ENCODE measurements at places on chromosomes 7 and 10.
A peak's percentile ranks its signal among the peaks of the same experiment; 100 is the strongest.

DNA sequence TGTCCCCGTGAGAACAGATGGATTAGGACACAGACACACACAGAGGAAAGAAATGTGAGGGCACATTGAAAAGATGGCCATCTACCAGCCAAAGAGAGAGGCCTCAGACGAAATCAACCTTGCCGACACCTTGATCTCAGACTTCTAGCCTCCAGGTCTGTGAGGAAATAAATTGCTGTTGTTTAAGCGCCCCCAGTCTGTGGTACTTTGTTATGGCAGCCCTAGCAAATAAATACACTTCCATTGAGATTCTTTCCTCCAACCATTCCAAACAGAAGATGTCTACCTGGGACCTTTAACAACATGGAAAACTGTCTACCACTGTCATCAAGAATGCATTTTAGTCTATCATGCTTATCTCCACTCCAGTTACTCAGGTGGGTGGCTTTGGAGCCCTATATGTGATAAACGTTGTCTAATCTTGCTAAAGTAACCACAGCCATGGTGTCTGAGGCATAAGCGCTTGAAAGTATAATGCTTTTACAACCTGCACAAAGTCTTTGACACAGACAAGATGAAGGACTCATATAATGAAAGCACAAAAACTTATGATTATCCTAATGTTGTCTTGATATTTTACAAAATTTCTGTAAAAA is 244.3 kb downstream of the MTERF1 start:
- DNase-seq: peak; percentile 47

DNA sequence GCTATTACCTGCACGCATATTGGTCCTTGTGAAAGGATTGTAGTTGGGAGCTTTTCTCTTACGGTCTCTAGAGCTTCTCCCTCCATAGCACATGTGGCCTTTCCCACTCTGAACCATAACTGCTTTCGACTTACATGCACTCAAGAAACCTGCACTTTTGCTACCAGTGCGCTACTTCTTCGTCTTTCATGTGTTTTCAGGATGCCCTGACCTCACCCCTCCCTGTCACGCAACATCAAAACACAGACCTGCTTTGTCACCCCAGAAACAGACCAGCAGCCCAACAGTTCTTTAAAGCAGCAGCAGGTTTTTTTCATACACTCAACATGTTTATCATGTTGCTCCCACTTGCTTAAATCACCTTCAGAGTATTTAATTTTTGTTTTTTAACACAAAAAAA is 243.5 kb upstream of the TCF7L2 start:
- no peak for DNase-seq

- no peak for DNase-seq
Observed at GRCh38 chr10:121597504-121598262, 561 bp downstream of the FGFR2 start.

GRCh38 chr10:127612-128432 is 7.4 kb upstream of the ZMYND11 start:
- DNase-seq: no peak

DNA sequence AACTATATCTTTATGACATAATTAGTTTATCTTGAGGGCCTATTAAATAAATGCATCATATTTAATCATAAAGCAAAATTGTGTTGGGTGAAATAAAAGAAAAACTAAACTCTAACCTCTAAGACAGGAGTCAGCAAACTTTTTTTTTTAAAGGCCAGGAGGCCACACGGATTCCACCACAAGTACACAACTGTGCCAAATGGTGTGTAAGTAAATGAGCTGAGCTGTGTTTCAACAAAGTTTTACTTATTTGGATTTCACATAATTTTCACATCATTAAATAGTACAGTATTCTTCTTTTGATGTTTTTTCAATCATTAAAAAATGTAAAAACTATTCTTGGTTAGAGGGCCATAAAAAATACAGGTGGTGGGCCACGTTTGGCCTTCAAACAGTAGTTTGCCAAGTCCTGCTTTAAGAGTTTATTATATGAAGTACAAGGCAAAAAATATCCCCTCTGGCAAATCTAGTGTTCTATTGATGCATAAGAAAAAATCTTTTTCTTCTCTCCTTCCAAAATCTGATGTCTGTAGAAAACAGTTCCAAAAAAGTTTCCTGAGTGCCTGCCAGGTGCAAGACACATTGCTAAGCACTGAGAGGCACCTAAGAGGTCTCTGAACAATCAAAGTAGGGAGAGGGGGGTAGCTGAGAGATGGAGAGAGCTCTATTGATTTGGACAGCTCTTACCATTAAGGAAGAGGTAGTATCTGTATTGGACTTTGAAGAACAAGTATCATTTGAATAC is 26.5 kb upstream of the SPOCK2 start:
- no peak for DNase-seq

DNA sequence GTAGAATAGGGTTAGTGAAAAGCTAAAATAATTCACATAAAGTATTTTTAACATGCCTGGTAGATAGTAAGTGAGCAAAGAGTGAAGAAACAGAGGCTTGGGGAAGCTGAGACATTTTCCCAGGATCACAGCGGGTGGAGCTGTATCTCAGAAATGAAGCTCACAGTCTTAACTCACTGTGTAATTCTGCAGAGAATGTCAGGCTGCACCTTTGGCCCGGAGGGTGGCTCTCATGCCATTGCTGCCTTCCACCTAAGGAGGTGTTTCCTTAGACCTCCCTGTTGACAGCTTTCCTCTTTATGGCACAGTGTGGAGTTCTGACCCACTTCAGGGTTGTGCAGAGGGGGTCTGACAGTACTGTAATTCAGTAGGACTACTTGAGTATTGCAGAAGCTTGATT is 2.9 kb upstream of the GTPBP4 start:
- DNase-seq: no peak

GRCh38 chr10:275680-276079 is 140.4 kb downstream of the ZMYND11 start:
- DNase-seq: no peak

DNA sequence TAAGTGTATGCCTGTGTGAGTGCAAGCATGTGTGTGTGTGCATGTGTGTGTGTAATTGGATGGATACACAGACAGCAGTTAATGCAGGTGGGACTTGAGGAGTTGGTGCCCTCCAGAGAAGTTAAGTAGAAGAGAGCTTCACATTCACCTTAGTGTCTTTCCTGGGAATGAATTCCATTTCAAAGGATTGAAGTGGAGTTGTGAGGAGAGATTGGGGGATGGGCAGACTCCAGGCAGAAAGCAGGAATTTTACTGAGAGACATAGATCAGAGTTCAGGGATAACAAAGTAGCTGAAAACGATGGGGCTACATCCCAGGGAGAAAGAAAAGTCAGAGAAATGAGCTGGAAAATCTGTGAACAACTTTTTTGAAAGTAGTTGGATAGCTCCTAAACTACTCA is 464.4 kb downstream of the TCERG1L start:
- no peak for DNase-seq

- DNase-seq: no peak
Observed at GRCh38 chr10:123743441-123744223, 77.5 kb downstream of the GPR26 start.

GRCh38 chr10:49164559-49165188 is 23.5 kb downstream of the TMEM273 start:
- DNase-seq: peak; percentile 16

- no peak for DNase-seq
Observed at GRCh38 chr10:43122826-43123225, 15.4 kb upstream of the CSGALNACT2 start.

- no peak for DNase-seq
Observed at GRCh38 chr10:1449021-1449420, 288.3 kb downstream of the ADARB2 start.

DNA sequence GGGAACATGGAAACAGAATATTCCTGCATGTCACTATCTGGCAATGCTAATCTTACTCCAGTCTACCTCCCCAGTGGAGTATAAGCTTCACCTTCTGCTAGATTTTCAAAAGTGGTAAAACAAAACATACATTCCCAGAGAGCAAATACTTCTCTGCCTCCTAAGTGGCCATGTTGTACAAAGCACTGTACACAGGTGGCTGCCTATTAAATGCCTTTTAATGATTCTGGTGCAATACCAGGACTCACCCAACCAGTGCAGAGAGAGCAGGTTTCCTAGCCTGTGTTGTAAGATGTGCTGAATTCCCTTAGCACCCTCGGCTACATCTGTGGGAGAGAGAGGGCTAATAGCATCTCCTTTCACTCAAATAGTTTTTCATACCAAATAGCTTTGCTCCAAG is 684.3 kb upstream of the NRP1 start:
- no peak for DNase-seq

GRCh38 chr7:36719083-36719632 is 5.1 kb downstream of the AOAH start:
- no peak for DNase-seq

- no peak for DNase-seq
Observed at GRCh38 chr7:28318101-28318762, 94.1 kb upstream of the CREB5 start.

DNA sequence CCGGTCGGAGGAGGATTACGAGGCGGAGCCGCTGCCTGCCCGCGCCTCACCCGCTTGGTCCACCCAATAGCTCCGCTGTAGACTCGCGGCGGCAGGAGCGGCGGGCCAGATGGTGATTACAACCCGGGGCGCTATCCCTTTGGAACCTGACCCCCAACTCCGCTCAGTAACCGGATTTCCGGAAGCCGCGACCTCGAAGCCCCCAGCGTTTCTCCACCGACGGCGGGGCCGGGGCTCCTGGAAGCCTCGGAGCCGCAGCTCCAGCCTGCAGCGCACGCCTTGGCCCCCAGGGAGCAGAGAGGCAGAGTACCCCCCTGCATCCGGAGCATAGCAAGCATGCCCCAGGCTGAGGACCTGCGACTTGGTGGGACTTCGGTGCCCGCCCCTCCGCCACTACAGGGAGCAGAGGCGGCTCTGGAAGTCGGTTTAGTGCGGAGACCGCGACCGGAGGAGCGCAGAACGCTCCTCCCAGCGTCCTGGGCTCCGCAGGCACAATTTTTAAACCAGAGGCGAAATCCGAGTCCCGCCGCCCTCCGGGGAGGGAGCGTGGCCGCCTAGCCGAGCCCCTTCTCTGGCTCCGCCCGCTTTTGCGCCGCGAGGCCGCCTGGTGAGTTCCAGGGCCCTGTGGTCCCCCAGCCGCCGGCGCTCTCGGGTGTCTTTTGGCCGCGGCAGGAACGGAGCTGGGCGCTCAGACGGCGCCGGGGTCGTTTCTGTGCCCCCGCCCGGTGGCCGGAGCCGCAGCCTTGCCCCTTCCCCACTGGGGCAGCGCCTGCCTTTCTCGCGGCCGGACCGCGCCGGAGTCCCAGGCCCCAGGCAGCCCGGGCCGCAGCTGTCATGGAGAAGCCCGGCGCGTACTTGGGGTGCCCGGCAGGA is 28.2 kb upstream of the BMS1 start:
- no peak for DNase-seq

GRCh38 chr7:87113077-87113476 is 39.2 kb upstream of the DMTF1 start:
- no peak for DNase-seq

- DNase-seq: no peak
Observed at GRCh38 chr7:5183155-5183554, 6.9 kb upstream of the WIPI2 start.

- no peak for DNase-seq
Observed at GRCh38 chr7:836429-836828, 4.2 kb downstream of the SUN1 start.

GRCh38 chr10:28495084-28495483 is 37.8 kb upstream of the WAC start:
- DNase-seq: no peak

- peak; percentile 54 for DNase-seq
Observed at GRCh38 chr7:92695308-92696261, 105.4 kb upstream of the FAM133B start.

- no peak for DNase-seq
Observed at GRCh38 chr7:646487-646886, 80.0 kb upstream of the DNAAF5 start.

DNA sequence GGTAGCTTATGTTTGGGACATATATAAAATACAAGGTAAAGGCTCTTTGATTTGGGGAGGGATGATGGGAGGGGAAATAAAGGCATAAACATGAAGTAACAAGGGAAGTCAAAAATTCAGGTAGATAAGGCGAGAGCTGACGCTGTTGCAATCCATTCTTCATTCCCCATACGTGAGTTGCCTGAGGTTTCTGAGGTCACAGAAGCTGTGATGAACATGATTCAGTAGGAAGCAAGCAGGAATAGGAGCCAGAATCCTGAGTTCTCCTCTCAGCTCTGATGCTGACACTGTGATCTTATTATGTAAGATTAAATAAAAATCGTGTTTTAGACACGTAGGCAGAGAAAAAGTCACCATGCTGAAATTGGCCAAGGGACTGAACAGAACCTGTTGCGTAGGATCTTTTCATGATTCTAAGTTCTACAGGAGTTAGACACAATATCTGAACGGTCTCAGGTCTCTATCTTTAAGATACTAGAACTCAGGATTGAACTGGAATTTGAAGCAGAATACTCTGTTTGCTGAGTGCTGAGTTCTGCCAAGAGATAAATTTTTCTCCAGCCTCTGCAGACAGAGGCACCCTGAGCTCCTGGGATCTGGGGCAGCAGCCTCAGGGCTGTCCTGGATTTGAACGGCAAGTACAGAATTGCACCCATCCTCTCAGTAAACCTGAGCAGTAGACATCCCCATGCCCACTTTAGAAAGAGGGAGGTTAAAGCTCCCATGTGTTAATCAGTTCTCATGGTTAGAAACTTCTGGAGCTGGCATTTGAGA is 21.0 kb downstream of the KLF6 start:
- DNase-seq: no peak

DNA sequence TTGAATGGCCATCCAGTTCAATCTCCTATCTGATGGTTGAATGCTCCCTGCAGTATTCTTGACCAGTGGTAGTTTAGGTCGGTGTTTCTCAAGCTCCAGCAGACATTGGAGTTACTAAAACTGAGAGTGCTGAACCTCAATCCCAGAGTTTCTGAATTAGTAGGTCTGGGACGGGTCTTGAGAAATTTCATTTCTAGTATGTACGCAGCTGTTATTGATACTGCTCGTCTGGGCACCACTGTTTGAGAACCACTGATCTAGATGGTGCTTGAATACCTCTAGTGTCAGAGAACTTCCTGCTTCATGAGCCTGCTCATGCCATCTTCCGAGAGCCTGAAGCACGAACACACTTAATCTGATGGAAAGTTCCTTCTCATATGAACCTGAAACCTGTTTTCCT is 99.4 kb upstream of the CREB5 start:
- no peak for DNase-seq

GRCh38 chr10:37442882-37443281 is 317.5 kb downstream of the ANKRD30A start:
- no peak for DNase-seq

- no peak for DNase-seq
Observed at GRCh38 chr7:100088095-100088620, 611 bp upstream of the COPS6 start.

DNA sequence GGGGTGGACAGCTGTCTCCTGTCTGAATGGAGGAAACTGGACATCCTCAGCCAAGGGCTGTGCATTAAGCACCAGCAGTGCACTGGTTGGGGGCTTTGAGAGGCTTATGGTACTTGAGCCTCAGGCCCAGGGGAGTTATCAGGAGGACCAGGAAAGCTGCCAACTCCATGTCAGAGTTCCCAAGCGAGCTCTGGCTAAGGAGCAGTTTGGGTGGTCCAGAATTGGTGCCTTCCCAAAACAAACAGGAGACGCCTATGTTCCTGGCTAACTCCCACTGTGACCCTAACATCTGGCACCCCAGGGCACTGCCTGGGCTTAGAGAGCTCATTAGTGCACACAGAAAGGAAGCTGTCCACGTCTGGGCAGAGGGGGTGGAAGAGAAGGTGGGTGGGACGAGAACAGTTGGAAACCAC is 408.6 kb upstream of the NPVF start:
- DNase-seq: no peak
